ENCODE measurements at places on chromosomes 2 and 18.

DNA sequence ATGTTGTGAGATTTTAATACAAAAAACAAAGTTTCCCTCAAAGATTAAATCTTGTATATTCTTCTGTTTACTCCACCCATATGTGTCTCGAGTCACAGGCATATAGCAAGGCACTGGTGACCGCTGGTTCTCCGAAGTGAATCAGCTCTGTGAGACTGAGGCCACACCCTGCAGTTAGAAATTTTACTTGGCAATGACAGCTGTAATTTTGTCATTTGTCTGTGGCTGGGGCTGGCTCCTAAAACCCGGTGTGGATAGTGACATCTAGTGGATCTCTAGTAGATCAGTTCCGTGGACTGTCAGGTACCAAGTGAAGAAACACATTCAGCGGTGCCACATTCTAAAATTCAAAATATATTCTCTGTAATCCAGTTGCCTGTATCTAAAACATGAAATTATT is 278.0 kb downstream of the NEDD4L start:
- DNase-seq, result peak; percentile 72

- peak; percentile 45 for DNase-seq
Observed at GRCh38 chr2:45793305-45793962, 142.0 kb downstream of the PRKCE start.

DNA sequence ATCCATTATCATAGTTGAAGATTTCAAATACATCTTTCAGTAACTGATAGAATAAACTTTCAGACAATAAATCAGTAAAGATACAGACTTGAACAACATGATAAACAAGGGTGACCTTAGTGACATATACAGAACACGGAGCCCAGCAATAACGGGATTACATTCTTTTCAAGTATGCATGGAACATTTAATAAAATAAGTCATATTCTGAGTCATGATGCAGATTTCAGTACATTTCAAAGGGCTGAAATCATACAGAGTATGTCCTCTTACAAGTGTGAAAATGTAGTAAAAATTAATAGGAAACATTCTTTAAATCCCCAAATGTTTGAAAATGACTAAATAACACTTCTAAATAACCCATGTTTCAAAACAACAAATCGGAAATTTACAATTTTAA is 17.2 kb upstream of the KLHL29 start:
- no peak for DNase-seq

DNA sequence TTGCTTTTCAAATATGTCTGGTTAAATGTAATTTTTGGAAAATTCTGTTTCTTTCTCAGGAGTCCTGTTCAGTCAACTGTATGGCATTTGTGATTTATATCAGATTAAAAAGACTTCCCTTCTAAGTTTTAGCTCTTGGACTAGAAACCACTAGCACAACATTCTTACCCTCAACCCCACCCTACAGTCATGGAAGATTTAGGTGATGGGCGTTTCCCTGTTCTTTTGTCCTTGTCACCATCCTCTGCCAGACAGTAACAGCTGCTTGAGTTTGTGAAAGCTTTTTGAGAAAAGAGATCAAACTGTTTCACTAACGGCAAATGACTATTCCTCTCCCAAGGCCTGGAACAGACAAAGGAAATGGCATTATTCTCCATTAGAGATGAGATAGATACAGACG is 31.8 kb downstream of the SERPINB5 start:
- no peak for DNase-seq

DNA sequence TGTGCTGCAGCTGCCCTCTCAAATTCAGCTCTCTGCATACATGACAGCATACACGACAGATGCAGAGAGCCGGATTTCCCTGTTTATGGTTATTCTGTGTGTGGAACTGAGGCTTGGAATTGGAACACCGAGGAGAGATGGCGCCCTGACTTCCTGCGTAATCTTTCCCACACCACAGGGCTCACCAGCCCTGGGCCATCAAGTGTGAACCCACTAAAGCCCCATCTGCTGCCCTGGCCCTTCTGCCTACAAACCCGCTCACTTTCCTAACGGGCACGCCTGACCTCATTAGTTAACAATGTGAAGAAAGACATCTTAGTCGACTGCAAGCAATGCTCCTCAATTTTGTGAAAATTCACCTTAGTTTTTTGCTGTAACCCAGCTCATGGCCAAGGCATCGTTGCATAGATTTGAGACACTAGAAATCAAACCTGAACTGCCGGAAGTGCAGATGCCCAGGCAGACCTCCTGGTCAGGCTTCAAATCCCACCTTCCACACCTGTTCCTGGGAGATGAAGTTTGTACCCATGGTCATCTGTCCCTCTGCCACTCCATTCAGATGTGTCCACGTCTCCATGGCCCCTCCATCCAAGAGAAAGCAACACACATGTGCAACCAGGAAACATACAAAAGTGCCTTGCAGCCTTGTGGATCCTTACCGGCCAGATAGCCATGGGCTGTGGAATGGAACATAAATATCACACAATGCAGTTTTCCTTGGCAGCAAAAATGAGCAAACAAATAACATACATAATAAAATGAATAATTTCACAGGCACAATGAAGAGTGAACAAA is 5.0 kb upstream of the CIDEA start:
- DNase-seq, result no peak

DNA sequence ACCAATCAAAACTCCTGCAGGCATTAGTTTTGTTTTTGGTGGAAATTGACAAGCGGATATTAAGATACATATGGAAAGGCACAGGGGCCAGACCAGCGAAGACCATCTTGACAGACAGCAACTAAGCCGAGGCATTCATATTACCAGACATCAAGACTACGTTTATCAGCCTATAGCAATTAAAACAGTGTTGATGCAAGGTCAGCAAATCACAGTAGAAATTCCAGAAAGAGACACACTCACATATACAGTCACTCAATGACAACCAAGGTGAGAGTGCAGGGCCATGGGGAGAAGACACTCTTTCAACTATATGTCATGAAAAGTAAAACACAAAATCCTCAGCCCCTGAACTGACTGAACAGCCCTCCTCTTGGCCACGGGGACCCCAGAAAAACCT is 164.6 kb downstream of the TPO start:
- DNase-seq, result no peak

GRCh38 chr18:78785706-78786105 is 193.9 kb upstream of the SALL3 start:
- DNase-seq, result no peak

GRCh38 chr2:9741110-9741509 is 102.2 kb upstream of the TAF1B start:
- no peak for DNase-seq

DNA sequence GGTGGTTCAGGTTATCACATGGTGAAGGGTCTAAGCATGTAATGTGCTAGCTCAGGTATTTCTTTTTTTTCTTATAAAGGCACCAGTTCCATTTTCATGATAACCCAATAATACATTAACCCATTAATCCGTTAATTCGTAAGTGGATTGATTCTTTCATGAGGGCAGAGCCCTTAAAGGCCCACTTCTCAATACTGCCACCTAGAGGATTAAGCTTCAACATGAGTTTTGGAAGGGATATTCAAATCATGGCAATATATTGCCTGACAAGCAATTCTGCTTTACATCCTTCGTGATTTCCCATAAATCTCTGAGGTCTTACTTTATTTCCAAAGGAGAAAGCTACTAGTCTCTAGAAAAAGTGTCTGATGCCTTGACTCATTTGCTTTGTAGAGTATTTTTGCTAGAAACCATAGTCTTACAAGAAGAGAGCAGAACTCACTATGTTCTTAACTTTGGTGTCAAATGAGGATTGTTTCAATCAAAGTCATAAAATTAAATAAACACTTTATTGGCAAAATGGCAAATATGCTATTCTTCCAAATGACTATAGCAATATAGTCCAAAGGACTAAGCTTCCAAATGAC is 271.3 kb downstream of the KCNS3 start:
- DNase-seq, result peak; percentile 61

- no peak for DNase-seq
Observed at GRCh38 chr2:113092864-113093612, 25.3 kb downstream of the IL1F10 start.

GRCh38 chr18:8871489-8871888 is 166.1 kb downstream of the MTCL1 start:
- DNase-seq, result no peak

DNA sequence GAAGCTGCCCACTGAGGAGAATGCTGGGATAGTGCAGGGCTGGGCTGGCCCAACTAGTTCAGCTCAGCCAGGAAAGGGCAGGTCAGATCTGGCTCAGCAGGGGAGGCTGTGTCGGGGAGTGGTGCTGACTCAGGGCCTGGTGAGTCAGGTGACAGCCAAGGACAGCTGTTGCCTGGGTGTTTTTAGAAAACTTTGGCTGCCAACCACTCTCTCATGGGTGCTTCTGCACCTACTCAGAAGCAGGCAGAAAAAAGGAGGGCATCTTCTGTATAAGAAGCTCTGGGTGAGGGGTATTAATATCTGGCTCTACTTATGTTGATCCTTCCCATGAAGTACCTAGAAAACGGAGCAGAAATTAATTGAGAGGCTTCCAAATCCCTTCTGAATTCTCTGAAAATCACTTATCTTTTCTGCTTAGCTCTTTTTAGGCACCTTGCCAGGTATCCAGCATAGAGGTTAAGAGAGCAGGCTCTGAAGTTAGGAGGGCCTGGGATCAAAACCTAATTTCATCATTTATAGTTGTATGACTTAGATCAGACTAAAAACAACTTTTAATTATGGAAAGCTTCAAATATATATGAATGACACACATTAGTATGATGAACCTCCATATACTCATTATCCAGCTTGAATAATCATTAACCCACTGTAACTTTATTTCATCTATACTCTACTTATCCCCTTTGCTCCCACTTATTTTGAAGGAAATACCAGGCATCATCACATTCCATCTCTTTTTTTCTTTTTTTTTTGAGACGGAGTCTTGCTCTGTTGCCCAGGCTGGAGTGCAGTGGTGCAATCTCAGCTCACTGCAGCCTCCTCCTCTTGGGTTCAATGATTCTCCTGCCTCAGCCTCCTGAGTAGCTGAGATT is 15.5 kb upstream of the RAB10 start:
- peak; percentile 93 for DNase-seq

- no peak for DNase-seq
Observed at GRCh38 chr2:71948781-71949536, 198.7 kb downstream of the CYP26B1 start.

DNA sequence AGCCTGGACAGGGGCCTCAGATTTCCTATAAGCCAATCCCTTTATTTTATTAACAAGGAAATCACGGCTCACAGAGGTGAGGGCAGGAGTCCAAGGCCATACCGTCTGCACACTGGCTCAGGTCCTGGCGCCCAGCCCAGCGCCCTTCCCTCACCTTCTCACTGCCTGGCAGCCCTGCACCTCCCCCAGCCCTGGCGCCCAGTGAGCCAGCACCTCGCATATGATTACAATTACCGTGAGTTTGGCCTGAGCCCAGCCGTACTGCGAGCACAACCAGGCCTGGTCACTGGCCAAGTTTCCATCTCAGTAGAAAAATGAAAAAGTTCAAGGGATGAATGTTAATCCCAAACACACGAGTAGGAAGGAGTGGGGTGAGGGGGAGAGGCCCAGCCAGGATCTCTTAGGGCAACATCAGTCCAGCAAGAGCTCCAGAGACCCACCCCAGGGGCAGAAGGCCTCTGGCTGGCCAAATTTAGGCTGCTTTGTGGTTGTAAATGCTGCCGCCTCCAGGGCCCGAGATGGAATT is 68.4 kb downstream of the MCFD2 start:
- DNase-seq, result peak; percentile 94

- DNase-seq, result no peak
Observed at GRCh38 chr18:13217971-13218367, 591 bp upstream of the LDLRAD4 start.

GRCh38 chr2:110874453-110875383 is 142.3 kb downstream of the ACOXL start:
- DNase-seq, result no peak

DNA sequence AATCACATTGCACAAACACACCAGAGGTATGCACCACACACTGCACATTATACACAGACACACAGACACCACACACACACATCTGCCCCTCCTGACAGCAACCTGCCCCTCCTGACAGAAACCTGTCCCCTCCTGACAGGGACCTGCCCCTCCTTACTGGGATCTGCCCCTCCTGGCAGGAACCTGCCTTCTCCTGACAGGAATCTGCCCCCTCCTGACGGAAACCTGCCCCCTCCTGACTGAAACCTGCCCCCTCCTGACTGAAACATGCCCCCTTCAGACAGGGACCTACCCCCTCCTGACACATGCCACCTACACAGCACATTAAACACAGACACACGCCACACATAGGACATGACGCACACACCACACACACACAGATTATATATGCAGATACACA is 88.9 kb downstream of the PXDN start:
- no peak for DNase-seq

DNA sequence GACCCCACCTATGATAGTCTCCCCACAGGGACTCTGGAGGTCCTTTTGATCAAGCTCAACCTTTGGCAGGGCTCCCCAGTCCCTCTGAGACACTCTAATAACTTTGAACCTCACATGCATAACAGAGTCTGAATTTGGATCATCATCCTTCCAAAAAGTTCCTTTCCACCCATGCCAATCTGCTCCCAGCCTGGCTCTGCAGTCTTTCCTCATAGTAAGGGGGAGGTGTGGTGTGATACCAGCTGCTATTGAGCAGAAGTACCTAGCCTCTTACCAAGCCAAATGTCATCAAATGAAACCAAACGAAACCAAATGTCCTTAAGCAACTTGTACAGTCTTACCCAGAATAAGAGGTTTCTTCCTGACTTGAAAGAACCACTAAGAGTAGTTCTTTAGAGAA is 36.5 kb downstream of the DTNA start:
- DNase-seq, result no peak

DNA sequence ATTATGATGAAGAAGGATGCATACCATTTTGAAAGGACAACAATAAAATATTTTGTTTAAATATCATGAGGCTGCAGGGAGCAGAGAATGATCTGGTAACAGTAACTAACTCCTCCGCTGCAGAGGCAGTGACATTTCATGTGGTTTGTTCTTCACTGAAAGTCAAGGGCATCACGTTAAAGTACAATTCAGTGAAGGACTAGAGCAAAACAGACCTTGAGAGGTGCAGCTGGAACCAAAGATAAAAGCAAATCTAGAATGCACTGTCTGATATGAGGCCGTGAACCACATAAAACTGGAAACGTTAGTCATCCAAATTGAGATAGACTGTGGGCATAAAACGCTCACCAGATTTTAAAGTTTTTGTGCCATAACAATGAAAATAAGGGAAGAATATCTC is 522.9 kb upstream of the TNP1 start:
- no peak for DNase-seq

GRCh38 chr2:176873403-176873802 is 339.2 kb upstream of the HNRNPA3 start:
- DNase-seq, result no peak

DNA sequence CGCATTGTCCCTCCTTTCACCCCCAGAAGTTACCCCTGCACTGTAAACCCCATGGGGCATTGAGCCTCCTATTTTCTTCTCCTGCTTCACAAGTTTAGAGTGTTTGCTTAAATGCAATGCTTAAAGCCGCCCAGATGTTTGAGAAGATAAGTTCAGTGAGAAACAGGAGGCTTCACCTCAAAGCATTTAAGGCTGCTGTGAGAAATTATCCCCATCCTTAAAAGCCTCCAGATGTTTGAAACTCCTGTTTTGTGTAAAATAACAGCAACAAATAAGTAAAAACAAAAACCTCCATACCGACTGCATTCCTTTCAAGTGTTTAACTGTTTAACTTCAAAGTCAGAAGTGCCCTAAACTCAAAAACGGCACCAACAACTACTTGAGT is 81.8 kb downstream of the RTP5 start:
- DNase-seq, result no peak

Measured in RPMI8226 (cell line).